ENCODE measurements at places on chromosomes 5 and 9.

- no peak for DNase-seq
Observed at GRCh38 chr9:33381231-33381791, 21.1 kb downstream of the AQP7 start.

GRCh38 chr9:73023025-73023541, 70.2 kb upstream of the ALDH1A1 start:
- DNase-seq, result peak; percentile 29

- peak; percentile 23 for DNase-seq
Observed at GRCh38 chr5:41925555-41925951, 472 bp downstream of the FBXO4 start.

GRCh38 chr5:73494721-73495120, 3.5 kb upstream of the BTF3 start:
- no peak for DNase-seq

GRCh38 chr5:126645132-126645531, 44.4 kb downstream of the PHAX start:
- no peak for DNase-seq

- DNase-seq, result no peak
Observed at GRCh38 chr9:133842721-133843227, 104.6 kb upstream of the SARDH start.

DNA sequence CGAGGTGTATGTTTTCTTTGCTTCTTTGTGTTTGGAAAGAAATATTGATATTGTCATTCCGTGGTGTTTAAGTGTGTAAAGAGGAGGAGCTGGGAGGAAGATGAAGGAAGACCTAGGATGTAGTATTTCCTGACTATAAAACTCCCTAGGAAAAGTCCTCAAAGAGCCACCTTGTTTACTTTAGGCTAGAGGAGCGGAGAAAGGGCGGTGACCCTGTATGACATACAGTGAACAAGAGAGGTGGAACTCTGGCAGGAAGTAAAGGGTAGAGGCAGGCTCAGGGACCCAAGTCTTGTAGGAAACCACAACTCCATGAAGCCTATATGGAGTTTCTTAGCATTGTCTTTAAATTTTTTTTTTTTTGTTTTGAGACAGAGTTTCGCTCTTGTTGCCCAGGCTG, 303.9 kb downstream of the DOCK8 start:
- DNase-seq, result no peak

- DNase-seq, result no peak
Observed at GRCh38 chr9:109708451-109708945, 71.5 kb upstream of the PALM2AKAP2 start.

GRCh38 chr9:95102001-95102433, 215.5 kb downstream of the FANCC start:
- no peak for DNase-seq

DNA sequence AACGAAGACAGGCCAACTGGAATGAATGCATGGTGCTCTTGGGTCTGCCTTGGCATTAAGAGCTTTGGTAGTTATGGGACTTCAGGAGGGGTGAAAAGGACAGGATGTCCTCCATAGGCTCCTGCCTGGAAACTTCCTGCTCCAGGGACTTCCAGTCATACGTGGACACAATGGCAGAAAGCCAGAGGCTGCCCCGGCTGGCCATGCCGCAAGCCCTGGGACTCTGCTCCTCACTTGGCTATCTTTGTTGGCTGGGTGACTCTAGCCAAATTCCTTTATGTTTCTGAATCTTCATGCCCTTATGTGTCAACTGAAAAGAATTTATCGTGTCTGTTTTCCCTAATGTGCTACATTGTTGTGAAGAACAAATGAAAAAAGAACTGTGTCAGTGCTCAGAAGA, 136.9 kb downstream of the SIL1 start:
- no peak for DNase-seq

- no peak for DNase-seq
Observed at GRCh38 chr9:7149258-7149657, 391.5 kb downstream of the KDM4C start.

DNA sequence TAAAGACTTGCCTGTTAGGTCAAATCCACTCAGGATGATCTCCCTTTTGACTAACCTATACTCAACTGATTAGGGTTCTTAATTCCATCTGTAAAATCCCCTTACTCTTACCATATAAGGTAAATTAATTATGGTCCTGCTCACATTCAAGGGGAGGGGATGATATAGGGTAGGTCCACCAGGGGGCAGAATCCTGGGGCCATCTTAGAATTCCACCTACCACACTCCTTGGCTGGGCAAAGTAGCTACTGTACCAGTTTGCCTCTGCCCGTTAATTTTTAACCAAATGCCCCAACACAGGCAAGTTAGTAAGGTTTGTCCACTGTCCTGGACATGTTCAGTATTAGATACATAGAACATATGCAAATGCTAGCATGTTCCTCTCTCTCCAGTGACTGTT, 262.4 kb downstream of the SEMA5A start:
- DNase-seq, result no peak

All from T-helper 2 cell treated with Interferon-gamma antibody and Interleukin-4, amounts not matched to agents 5 μg/mL and 100 μg/mL, for 36 hours (primary cell).